GDM1 (cell line): ENCODE measurements at places on chromosomes 12 and 14.

GRCh38 chr14:37746140-37746832 is 150.9 kb downstream of the TTC6 start:
- DNase-seq, result no peak

- no peak for DNase-seq
Measured at GRCh38 chr12:58090685-58091084, 149.3 kb downstream of the ATP23 start.

DNA sequence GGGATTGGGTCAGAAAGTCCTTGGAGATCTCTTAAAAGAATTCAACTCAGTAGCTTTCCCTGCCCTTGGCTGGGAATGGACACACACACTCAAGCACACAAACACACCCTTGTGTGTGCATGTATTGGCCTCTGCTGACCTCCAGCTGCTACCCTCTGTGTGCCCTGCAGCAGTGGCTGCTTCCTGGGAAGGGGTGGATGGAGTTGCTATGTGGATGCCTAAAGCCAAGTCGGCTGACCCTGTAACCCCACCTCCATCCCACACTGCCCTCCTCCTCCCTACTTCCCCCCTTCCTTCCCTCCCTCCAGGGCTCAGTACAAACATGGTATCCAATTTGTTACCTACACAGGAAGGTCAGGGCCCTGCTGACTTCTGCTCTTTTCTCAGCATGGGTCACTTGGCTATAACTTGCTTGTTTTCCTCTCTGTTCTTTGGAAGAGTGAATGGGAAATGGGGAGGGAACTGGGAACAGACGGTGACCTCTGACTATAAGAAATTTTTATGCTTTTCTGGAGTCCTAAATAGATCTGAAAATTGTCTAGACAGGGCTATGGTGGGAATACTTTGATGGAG is 351.6 kb upstream of the TBX3 start:
- no peak for DNase-seq

- peak; percentile 62 for DNase-seq
Measured at GRCh38 chr12:6182279-6182898, 17.8 kb upstream of the CD9 start.

GRCh38 chr12:76685246-76685678 is 78.7 kb upstream of the ZDHHC17 start:
- DNase-seq, result no peak

DNA sequence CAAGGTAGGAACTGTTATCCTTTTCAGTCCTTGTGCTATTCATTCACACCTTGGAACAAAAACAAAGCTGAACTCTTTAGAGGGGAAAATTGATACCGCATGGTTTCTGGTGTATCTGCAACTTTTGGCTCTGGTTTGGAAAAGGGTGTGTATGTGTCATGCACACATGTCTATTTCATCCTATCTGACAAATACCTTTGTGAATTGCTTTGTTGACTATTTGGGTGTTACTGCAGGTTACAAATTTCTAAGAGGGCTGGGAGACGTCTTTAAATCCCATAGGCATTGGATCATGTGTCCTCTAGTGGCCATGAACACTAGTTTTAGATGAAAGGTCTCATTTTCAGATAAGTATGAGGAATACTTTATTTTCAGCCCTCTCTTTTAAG is 59.9 kb upstream of the IFNG-AS1 start:
- no peak for DNase-seq

GRCh38 chr12:121918679-121919038 is 267 bp downstream of the CFAP251 start:
- no peak for DNase-seq

DNA sequence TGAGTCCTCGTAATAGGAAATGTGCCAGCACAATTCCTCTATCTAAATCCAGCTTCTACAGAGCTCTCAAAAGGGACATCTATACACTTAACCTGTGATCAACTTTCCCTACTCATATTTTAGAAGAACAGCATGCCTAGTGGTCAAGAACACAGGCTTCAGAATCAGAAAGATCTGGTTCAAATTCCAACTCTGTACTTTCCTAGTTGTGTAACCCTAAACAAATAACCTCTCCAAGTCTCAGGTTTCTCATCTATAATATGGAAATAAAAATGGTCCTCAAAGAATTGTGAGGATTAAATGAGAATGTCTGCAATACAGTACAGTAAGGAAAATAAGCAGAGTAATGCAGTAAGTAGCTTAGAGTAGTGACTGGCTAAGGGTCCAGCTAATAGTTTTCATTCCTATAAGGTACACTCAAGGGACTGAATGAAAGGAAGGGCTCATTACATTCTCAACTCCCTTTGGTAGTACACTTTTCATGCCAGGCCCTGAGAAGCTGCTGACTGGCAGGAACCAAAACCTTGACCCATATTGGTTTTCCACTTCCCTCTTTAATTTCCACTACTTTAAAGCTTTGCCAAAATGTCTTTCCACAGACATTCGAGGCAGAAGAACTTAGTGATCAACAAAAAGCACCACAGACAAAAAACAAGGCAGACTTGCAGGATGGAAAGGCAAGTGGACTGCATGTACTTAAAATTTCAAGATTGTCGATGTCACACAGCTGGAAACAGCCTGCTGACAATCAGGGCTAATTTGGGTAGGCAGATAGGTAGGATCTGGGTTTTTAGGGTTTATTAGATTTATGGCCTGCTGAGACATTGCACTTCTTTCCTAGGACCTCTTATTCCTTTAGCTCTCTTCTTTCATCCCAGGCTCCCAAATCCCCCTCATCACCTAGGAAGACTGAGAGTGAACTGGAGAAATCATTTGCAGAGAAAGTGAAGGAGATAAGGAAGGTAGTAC is 4.3 kb downstream of the CCDC196 start:
- DNase-seq, result no peak

GRCh38 chr12:121796855-121797751 is 3.6 kb upstream of the RHOF start:
- no peak for DNase-seq

GRCh38 chr14:69315301-69315700 is 55.3 kb downstream of the GALNT16 start:
- no peak for DNase-seq

GRCh38 chr14:105005329-105005928 is 15.5 kb downstream of the CDCA4 start:
- DNase-seq, result no peak

DNA sequence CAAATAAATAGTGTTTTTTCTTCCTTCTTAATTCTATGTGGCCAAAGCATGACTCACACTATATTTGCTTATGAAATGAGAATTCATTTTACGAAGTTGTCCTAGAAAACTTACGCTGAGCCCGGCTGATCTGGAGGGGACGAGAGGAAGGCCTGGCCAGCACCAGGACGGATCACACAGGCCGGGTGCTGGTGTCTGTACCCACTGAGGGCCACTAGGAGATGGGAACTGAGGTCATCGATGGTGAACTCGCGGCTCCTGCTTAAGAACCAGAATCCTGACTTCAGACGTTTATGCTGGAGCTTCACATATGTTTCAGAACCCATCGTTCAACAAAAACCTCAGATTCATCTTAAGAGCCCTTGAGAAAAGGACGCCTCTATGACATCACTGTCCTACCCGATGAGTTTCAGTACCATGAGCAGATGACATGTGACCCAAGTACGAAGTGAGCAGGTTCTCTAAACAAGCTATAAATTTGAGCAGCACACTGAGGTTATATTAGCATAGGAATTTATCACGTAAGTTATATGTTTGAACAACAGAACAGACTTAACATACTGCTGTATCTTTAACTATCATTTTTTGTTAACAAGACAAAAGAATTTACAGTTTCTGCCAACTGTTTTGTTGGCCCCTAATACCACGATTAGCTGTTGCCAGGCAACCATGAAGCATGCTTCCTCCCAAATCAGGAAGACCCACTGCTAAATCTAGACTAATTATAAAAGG is 111.9 kb downstream of the FOXN3 start:
- DNase-seq, result no peak
